ENCODE measurements at places on chromosomes 6 and 20.

GRCh38 chr6:39824030-39824926, 32.1 kb downstream of the DAAM2 start:
- H3K36me3 ChIP-seq, result no peaks in the 10 kb centered on the region
- no peak overlapping the region for H3K4me3 ChIP-seq
- peak overlapping the region; percentile 72 for H3K27ac ChIP-seq
- H3K27me3 ChIP-seq, result no peaks in the 10 kb centered on the region

GRCh38 chr6:7216941-7217621, 95.9 kb downstream of the SSR1 start:
- no peaks in the 10 kb centered on the region for H3K4me1 ChIP-seq
- DNase-seq, result no peak
- no peaks in the 10 kb centered on the region for H3K27me3 ChIP-seq
- H3K36me3 ChIP-seq, result peaks cover 42% of the 10 kb centered on the region
- peak overlapping the region; percentile 38 for H3K27ac ChIP-seq

DNA sequence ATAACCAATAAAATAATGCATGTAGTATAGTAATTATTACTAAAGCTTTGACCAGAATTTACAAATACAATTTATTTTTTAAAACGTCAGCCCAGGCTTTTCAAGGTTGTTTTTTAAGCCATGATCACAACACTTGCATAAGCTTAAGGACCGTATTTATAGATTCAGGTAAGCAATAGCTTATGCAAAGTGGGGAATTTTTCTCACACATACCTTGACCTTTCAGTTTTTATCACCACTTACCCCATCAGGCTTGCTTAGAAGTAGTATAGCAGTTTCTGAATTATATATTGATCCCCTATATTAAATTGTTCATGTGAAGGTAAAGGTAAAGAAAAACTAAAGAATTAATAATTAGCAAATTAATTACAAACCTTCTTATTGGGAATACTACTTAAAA, 232.3 kb upstream of the FKBP1C start:
- no peak overlapping the region for H3K27ac ChIP-seq
- H3K27me3 ChIP-seq, result no peaks in the 10 kb centered on the region
- no peaks in the 10 kb centered on the region for H3K4me1 ChIP-seq
- DNase-seq, result no peak
- H3K36me3 ChIP-seq, result no peaks in the 10 kb centered on the region

DNA sequence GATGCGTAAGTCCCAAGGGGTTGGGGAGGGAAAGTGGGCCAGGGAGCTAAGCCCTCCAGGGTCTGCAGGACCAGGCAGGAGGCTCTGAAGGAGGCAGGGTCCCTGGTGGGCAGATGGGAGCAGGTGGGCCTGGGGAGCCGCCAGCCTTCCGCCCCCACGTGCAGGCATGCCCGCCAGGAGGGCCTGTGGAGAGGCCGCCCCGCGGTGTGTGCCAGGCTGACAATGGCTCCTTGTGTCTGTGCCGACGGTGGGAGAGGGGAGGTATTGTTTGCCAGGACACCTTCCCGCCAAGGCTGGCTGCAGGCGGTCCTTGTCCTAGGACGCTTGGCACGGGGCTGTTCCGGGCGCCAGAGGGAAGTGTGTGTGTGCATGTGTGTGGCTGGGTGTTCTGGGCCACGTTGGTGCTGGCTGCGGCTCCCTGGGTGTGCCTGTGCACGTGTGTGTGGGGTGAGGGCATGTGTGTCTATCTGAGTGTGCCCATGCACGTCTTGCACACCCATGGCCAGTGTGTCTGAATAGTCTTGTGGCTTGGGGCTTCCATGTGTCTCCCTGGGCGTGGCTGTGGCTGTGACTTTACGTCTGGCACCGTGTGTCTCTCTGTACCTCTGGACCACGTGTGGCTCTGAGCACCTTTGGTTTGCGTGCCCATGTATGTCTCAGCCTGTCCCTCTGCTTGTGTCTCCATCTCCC, 153.0 kb downstream of the CEBPB start:
- H3K4me3 ChIP-seq, result no peak overlapping the region
- peaks cover 22% of the 10 kb centered on the region for H3K4me1 ChIP-seq
- H3K27me3 ChIP-seq, result no peaks in the 10 kb centered on the region
- DNase-seq, result no peak
- no peak overlapping the region for H3K27ac ChIP-seq

- H3K27ac ChIP-seq, result no peak overlapping the region
- H3K27me3 ChIP-seq, result no peaks in the 10 kb centered on the region
- no peak overlapping the region for H3K4me3 ChIP-seq
- no peaks in the 10 kb centered on the region for H3K4me1 ChIP-seq
Observed at GRCh38 chr20:59131551-59132285, 31.9 kb upstream of the ZNF831 start.

DNA sequence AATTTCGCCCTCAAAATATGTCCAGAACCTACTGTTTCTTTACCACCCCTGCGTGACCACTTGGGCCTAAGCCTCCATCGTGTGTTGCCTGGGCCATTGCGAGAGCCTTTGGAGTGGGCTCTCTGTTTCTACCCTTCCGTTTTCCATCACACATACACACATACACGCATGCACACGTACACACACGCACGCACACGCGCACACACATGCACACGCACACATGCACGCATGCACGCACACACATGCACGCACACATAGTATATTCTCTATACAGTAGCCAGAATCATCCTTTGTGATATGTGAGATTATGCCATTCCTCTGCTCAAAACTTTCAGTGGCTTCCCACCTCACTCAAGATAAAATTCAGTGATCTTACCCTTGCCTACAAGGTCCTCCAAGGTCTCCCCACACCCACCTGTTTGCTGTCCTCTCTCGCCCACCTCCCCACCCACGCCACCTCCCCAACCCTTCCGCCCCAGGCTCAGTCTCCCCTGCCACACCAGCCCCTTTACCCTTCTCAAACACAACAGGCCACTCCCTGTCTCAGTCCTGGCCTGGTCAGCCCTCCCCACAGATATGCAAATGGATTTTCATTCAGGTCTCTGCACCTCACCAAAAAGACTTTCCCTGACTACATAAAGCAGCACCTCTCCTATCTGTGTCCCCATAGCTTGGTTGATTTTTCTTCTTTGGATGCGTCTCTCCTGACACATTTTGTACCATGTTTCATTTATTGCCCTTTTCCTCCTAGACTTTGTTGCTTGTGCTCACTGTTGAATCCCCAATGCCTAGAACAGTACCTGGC, 559.6 kb downstream of the CD83 start:
- no peak overlapping the region for H3K4me3 ChIP-seq
- no peak overlapping the region for H3K27ac ChIP-seq
- DNase-seq, result no peak
- H3K4me1 ChIP-seq, result no peaks in the 10 kb centered on the region

DNA sequence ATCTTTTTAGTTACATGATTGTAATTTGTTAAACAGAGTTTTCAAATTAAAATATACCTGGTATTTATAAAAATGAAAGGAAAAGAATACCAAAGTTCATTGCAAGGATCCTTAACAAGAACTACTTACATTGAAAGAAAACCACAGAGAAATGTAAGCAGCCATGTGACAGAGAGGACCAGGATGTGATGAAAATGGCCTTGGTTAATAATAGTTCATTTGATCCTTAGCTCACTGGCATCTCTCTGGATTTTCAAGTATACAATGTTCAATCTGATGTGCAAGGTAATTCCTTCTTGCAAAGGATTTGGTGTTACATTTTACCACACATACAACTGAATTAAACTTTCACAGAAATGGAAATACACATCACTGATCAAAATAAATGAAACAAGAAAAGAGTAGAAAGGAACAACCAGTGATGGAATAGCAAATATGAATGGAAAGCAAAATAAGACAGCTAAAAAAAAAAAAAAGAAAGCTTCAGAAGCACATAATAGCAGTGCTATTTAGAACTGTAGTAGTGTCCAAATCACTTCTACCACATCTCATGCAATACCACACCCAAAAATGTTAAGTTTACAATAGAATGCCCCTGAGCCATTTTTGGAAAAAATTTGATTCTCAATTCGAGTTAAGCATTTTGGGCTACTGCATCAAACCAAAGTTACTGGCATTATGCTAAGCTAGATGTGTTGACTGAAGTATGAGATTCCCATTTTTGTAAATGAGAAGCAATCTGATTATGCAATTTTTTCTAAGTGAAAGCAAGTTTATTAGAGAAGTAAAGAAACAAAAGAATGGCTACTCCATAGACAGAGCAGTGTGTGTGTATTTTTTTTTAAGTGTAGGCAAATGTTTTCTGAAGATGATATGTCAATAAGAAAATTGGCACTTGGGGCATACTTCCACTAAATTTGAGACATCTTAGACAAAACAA, 22.6 kb upstream of the HLA-A start:
- no peak overlapping the region for H3K4me3 ChIP-seq
- H3K36me3 ChIP-seq, result no peaks in the 10 kb centered on the region
- no peak for DNase-seq
- no peaks in the 10 kb centered on the region for H3K4me1 ChIP-seq

GRCh38 chr6:168598251-168599117, 157.5 kb downstream of the SMOC2 start:
- H3K27ac ChIP-seq, result no peak overlapping the region
- no peak for DNase-seq
- peaks cover 32% of the 10 kb centered on the region for H3K36me3 ChIP-seq
- H3K4me1 ChIP-seq, result no peaks in the 10 kb centered on the region
- H3K27me3 ChIP-seq, result no peaks in the 10 kb centered on the region

- peaks cover 10% of the 10 kb centered on the region for H3K36me3 ChIP-seq
- no peaks in the 10 kb centered on the region for H3K27me3 ChIP-seq
- no peaks in the 10 kb centered on the region for H3K4me1 ChIP-seq
- DNase-seq, result no peak
Observed at GRCh38 chr6:42296614-42297013, 79.0 kb upstream of the MRPS10 start.

DNA sequence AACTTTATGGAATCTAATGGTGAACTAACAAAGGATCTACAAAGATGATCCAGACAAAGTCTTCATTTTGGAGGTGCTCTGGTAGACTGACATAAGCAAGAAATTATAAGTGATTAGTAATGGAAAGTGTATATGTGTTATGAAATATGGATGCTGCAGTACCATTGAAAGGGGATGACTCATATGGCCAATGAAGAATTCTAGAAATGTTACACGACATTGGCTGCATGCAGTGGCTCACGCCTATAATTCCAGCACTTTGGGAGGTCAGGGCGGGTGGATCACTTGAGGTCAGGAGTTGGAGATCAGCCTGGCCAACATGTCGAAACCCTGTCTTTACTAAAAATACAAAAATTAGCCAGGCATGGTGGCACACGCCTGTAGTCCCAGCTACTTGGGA, 23.5 kb downstream of the CFAP206 start:
- H3K4me3 ChIP-seq, result no peak overlapping the region
- no peaks in the 10 kb centered on the region for H3K4me1 ChIP-seq
- no peak for DNase-seq
- H3K27ac ChIP-seq, result no peak overlapping the region
- H3K36me3 ChIP-seq, result no peaks in the 10 kb centered on the region

DNA sequence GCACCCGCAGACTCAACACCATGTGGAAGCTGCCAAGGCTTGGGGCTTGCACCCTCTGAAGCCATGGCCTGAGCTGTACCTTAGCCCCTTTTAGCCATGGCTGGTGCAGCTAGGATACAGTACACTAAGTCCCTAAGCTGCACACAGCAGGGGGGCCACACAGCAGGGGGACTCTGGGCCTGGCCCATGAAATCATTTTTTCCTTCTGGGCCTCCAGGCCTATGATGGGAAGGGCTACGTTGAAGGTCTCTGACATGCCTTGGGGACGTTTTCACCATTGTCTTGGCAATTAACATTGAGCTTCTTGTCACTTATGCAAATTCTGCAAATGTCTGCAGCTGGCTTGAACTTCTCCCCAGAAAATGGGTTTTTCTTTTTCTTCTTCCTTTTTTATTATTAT, 103.3 kb downstream of the SLC16A10 start:
- no peak for DNase-seq
- no peaks in the 10 kb centered on the region for H3K4me1 ChIP-seq
- no peak overlapping the region for H3K4me3 ChIP-seq
- H3K36me3 ChIP-seq, result no peaks in the 10 kb centered on the region
- H3K27ac ChIP-seq, result no peak overlapping the region

GRCh38 chr6:7803214-7803613, 77.3 kb downstream of the BMP6 start:
- DNase-seq, result no peak
- no peaks in the 10 kb centered on the region for H3K4me1 ChIP-seq
- H3K27ac ChIP-seq, result no peak overlapping the region
- H3K36me3 ChIP-seq, result no peaks in the 10 kb centered on the region

Data from ascending aorta (tissue), 2 donors.